ENCODE measurements at places on chromosomes 16 and 17.

DNA sequence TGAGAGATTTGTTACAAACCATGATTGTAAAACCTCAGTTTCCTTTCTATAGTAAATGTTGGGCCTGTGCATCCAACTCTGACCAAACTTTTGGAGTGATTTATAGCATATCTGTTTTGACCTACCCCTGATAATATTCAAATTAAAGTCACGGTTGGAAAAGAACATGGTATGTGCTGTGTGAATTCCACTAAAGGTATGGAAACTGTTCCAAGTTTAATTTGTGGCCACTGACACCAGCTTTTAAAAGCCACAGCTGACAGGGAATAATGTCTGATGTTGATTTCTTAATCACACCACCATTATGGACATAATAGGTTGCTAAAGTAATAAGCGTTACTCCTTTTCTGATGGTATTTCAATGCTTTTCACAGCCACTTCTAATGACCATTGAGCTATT lies 1215.9 kb downstream of the CDH8 start:
- DNase-seq: no peak

- DNase-seq: no peak
These were observed 19.5 kb downstream of the ATP2A3 start for GRCh38 chr17:3944485-3945388.

- DNase-seq: no peak
These were observed 708 bp downstream of the BAIAP2 start for GRCh38 chr17:81035521-81036196.

- DNase-seq: no peak
These were observed 11.3 kb upstream of the CHST6 start for GRCh38 chr16:75506574-75506973.

- no peak for DNase-seq
These were observed 73.5 kb upstream of the DNAJA2 start for GRCh38 chr16:47046726-47047523.

- DNase-seq: no peak
These were observed 398.5 kb downstream of the HAPSTR1 start for GRCh38 chr16:9489835-9490467.

- no peak for DNase-seq
These were observed 46.4 kb downstream of the STAT5A start for GRCh38 chr17:42334677-42335076.

GRCh38 chr17:83145358-83145738 lies 65.9 kb downstream of the METRNL start:
- no peak for DNase-seq

DNA sequence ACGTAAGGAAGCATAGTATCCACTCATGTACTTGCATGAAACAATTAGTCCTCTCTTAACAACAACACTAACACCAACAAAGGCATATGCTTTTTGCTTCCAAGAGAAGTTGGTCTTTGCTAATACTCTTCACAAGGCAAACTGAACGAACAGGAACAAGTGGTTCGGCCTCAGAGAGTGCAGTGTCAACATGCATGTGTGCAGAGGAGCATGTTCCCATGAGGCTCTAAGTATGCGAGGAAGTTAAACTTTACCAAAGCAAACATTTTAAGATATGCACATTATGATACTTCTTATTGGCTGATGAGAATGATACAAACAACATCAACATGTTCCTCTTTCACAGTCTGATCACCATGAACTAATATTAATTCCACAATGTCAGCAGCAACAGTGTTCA lies 285.3 kb upstream of the IRX5 start:
- no peak for DNase-seq

GRCh38 chr17:31074772-31075555 lies 19.8 kb upstream of the NF1 start:
- no peak for DNase-seq

- no peak for DNase-seq
These were observed 52.3 kb downstream of the AMFR start for GRCh38 chr16:56373003-56373402.

DNA sequence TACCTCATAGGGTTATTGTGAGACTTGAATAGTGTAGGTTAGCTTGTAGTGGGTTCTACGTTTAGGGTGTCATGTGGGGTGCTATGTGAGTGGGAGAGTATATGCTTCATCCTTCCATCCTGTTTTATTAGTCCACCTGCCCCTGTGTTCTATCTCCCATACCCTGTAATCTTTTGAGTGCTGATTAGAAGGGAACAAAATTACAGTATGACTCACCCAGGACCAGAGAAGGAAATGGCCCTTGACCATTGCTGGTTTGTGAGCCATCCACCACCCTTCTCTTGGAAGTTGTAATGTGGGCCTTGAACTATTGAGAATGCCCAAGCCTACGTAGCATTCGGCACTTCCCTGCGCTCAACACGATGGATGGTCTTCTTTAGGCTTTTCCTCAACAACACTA lies 17.1 kb downstream of the SAP30BP start:
- DNase-seq: no peak

- DNase-seq: no peak
These were observed 96.3 kb downstream of the TNFRSF13B start for GRCh38 chr17:16875662-16876061.

- DNase-seq: no peak
These were observed 2.2 kb downstream of the ZNF668 start for GRCh38 chr16:31071861-31072260.

GRCh38 chr17:80753685-80754345 lies 209.2 kb downstream of the RPTOR start:
- no peak for DNase-seq

DNA sequence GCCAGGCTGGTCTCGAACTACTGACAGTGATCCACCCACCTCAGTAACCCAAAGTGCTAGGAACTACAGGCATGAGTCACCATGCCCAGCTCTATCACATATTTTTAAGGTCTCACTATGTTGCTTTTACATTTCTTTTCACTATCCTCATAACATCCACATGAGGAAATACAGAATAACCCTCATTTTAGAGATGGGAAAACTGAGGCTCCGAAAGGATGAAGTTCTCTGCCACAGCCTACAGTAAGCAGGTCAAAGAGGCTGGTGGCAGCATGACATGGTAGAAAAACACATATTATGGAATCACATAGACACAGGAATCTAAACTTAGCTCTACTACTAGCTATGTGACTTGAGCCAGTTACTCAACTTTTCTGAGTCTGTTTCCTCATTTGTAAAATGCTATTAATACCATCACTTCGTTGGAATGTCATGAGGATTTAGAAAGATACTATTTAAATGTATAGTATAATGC lies 32.2 kb downstream of the APPBP2 start:
- no peak for DNase-seq

- DNase-seq: no peak
These were observed 23.4 kb downstream of the SHMT1 start for GRCh38 chr17:18339933-18340332.

DNA sequence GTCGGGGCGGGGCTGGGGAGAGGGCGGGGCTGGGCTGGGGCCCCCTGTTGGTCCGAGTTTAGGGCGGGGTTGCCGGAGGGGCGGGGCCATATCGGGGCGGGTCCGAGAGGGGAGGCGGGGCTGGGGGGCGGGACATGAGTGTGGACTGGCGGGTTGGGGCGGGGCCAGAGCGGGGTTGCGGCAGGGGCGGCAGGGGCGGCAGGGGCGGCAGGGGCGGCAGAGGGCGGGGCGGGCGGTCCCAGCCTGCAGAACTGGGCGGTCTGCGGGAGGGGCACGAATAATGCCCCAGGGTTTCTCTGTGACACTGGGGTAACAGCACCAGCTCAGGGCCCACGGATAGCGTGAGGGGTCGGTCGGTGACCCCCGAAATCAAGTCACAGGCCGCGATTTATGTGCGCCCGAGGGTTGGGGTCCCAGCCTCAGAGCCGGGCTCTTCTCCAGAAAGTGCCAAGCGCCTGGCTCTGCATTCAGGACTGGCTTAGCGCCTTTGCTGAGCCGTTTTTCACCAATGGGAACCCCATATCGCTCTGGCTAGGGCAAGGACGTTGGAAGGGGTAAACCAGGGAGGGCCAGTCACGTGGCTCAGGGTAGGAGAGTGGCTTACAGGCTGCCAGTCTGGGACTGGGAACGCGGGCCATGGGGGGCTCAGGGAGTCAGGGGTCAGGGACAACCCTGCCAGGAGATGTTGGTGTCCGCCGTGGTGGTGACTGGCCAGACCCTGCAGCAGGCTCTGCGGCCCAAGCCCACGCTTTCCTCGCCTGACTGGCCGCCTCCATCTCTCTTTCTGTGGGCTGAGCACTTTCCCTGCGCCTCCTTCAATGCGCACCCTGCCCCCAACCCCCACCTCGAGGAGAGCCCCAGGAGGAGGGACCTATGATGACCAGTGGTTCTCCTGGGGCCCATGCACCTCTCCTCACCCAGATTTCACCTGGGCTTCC lies 1.2 kb upstream of the METTL26 start:
- DNase-seq: no peak

GRCh38 chr17:17511881-17512858 lies 16.0 kb upstream of the RASD1 start:
- DNase-seq: no peak

- DNase-seq: no peak
These were observed 64.0 kb downstream of the GP2 start for GRCh38 chr16:20263138-20263855.

DNA sequence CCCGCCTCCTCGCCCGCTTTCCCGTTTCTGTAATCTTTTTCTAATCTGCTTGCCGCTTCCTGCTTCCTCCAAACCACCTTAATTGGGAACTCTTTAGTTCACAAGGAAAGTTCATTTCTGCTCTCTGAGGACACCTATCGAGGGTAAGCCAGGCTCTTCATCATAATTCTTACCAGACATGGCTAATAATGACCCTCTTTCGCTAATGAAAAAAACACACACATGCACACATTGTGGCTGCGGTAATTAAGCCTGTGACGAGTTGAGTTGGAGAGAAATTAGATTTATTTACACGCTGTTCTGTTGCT lies 100.6 kb downstream of the ZNF423 start:
- no peak for DNase-seq

DNA sequence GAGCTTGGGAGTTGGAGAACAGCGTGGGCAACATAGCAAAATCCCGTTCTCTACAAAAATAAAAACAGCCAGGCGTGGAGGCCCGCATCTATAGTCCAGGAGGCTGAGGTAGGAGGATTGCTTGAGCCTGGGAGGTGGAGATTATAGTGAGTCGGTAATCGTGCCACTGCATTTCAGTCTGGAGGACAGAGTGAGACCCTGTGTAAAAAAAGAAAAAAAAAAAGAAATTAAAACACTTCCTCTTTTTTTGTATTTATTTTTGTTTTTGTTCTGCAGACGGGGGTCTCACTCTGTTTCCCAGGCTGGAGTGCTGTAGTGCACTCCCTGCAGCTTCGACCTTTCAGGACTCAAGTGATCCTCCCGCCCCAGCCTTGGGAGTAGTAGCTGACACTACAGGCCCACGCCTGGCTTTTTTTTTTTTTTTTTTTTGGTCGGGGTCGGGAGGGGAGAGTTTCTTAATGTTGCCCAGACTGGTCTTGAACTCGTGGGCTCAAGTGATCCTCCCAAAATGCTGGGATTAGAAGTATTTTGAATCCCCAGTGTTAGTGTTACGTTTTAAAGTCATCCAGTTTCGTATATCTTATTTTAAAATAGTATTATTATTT lies 1.5 kb downstream of the IST1 start:
- no peak for DNase-seq

DNA sequence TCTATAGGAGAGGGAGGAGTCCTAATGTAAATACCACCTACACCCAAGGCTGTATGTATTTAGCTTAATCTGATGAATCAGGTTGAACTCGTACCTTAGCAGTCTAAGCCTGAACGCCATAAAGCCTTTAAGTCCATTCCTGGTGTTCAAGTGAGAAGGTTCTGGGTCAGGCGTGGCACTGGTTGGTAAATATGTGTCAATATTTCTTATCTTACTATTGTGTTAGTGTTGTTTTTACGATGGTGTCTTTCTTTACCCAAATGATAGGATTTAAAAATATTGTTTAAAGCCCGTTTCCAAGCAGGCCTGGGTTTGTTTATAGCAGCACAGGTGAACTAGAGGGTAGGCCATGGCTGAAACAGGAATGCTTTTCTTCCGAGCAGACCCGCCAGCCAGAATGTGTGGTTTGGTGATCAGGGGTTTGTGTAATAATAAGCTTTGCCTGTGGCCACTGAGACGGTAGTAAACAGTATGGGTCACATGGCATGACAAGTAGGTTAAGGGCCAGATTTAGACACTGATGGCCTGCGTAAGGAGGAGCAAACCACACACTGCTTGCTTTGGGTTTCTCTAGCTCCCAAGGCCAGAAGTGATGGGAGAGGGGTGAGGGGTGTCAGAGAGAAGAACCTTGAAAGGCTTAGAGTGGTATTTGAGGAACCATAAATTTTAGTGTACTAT lies 3.3 kb downstream of the TMEM94 start:
- no peak for DNase-seq

DNA sequence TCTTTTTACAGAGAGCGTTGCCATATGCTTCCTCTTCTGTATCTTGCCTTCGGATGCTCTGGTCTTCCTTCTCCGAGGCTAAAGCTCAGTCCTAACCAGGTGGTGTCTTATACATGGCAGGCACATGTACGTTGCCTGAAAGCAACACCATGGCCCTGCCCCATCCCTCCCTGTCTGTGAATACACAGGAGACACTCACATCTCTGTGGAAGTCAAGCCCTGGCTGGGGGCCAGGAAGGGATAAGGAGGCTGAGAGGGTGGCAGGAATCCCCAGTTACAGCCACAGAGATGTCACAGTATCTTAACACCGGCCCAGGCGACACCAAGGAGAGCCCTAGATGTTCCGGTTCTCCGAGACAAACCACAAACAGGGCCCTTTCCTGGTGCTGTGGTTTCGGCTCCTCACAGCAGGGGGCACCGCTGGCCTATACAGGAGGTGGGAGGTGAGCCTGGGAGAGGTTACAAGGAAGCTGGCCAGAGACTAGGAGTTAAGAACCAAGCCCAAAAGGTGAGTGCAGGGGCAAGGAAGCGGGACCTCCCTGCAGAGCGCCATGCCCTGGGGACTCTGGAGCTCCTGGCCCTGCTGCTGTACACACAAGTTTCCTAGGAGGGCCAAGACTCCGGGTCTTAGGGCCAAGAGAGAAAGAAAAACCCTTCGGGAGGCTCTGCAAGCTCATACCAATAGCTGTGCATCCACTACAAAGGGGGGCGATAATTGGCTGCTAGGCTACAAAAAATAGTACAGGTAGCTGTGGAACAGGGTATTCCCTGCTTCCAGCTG lies 41.7 kb downstream of the SRL start:
- DNase-seq: no peak

DNA sequence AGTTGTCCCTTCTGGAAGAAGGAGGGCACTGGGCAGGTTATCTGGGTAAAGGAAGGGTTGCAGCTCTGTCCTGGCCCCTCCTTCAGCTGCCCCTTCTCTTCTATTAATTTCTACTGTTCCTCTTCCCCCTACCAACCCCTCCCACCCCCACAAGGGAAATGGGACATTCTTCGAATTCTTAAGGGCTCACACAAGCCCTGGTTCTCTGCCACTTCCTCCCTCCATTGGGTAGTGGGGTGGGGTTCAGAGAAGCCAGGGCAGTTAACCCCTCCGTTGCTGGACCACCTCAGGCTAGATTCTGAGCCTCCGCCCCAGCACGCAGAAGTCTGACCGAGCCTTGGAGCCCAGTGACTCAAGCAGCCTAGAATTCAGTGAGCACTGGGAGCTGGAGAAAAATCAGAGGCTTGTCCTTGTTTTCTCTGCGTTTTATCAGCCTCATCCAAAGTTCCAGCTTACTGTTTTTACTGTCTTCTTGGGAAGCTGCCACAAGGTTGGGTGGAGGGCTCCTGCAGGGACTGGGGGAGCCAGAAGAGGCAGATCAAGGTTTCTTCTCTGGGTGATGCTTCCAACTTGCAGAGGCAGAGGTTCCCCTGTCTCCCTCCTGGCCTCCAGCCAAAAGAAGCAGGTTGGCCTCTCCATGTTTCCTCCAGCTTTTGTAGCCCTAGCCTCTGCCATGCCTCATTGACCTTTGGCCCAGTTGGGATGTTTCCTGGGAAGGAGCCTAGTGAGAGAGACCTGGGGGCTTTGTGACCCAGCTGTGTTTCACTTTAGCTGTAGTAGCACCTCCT lies 10.2 kb downstream of the LASP1 start:
- DNase-seq: no peak

- no peak for DNase-seq
These were observed 254.1 kb upstream of the N4BP1 start for GRCh38 chr16:48864055-48864454.
